Hematopoietic multipotent progenitor cell treated with erythropoietin and hydrocortisone succinate and interleukin-3 and kit ligand, for 15 days (in vitro differentiated cells): ENCODE measurements at places on chromosomes 12 and 14.

GRCh38 chr12:51359851-51360250 is 13.4 kb upstream of the CELA1 start:
- DNase-seq, result no peak

GRCh38 chr12:108175310-108175709 is 46.2 kb downstream of the WSCD2 start:
- no peak for DNase-seq

DNA sequence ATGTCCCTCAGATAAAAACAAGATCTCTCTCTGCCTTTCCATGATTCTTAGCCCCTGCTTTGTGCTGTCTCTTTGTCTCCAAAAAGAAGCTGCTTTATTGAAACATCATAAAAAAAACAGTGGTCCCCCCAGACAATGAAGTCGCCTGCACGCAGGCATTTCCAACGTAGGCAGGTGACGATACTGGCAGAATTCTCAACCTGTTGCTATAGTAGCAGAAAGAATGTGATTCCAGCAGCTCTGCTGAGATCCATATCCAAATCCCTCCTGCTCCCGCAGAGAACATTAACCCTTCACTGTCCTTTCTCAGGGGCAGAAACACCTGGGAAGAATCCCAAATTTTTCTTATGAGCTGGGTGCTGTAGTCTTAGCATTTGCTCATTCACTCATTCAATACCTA is 84.8 kb downstream of the STON2 start:
- no peak for DNase-seq

GRCh38 chr14:31703056-31703455 is 141.9 kb downstream of the NUBPL start:
- DNase-seq, result no peak

DNA sequence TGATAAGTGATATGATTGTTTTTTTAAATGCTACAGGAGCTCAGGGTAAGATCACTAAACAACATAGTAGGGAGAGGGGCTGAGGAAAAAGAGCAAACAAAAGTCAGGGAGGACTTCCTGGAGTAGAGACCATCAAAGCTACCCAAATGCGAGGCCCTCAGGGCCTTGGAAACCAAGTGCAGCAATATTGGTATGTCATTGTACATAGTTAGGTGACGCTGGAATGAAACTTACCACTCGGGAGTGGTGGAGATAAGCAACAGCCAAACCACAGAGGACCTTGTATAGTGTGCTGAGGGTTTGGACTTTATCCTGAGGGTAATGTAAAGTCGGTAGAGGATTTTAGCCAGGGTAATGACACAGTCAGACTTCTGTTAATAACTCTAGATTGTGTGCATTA is 13.8 kb downstream of the KITLG start:
- no peak for DNase-seq

GRCh38 chr14:87542288-87542687 is 450.7 kb downstream of the GALC start:
- no peak for DNase-seq

- DNase-seq, result no peak
Measured at GRCh38 chr12:111580119-111580425, 19.0 kb downstream of the ATXN2 start.

DNA sequence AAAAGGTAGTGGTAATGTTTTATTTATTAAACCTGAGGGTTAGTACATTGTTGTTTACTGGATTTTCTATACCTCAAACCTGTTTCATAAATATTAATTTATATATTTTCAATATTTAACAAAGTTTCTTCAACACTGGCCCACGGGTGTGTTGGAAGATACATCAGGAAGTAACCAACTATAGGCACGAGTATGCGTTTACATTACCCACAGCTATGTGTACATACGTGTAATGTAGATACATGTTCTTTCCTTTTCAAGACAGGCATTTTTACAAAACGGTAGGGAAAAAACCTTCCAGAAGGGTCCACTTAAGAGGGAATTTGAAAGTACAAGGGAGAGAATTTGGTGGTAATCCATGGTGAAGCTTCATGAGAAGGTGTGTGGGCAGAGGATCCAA is 17.8 kb upstream of the KCNA1 start:
- no peak for DNase-seq

DNA sequence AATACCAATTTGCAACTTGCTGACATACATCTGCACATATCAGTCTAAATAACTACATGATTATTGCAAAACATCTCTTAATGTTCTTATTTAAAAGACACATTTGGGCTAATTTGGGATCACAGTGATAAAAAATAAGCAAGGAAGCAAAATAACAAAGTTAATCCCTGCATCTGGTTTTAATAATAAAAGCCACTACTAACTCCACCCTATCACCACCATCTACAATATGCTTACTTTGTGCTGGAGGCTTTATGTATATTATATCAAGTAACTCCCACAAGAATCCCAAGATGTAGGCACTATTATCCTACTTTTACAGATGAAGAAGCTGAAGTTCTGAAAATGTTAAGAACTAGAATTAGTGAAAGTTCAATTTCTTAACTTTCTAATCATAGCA is 45.7 kb downstream of the TAOK3 start:
- no peak for DNase-seq

DNA sequence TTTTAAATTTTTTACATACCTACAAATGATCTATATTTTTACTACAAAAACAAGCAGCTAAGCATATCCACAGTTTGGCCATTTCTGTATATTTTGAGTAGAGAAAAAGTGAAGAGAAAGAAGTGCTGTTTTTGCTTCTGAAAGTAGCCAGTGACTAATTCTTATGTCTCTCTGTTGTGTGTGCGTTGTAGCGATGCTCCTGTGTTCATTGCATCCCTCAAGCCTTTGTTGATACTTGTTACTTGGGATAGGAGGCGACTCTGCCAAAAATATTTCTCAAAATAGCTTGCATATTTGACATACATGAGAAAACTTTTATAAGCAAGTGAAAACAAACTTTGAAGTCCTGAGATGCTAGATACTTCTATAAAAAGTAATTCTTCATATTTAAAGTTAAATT is 714.1 kb downstream of the FSCB start:
- DNase-seq, result no peak

- DNase-seq, result no peak
Measured at GRCh38 chr14:98685725-98686124, 586.3 kb downstream of the BCL11B start.

- no peak for DNase-seq
Measured at GRCh38 chr14:89241934-89242651, 174.9 kb downstream of the FOXN3 start.
